ENCODE measurements at places on chromosomes 7 and 10.

- DNase-seq = no peak
Measured at GRCh38 chr10:25758041-25758457, 176.0 kb upstream of the MYO3A start.

- no peak for DNase-seq
Measured at GRCh38 chr7:66213637-66214036, 8.5 kb downstream of the TPST1 start.

GRCh38 chr7:84069033-84069432, 125.6 kb downstream of the SEMA3A start:
- DNase-seq = no peak

- DNase-seq = no peak
Measured at GRCh38 chr7:7751243-7752092, 33.1 kb upstream of the RPA3 start.

DNA sequence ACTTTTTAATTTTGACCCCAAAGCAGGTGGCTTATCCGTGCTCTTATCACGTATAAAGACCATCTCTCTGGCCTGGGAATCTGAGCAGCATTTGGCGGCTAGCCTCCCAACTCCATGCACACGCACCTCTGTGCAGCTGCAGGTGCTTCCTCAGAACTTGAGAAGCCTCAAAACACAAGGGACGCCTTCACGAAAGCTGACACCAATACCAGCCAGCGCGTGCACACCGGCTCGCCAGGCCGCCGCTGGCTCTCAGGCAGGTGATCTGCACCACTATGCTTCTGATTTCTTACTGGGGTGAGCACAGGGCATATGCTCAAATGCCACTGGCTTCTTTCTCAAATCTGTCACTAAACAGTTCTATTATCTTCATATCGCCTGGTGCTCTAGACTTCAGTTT, 145.0 kb downstream of the PARD3 start:
- DNase-seq = no peak

Data from activated CD8-positive, alpha-beta memory T cell treated with anti-CD3 and anti-CD28 coated beads, Interleukin-2, amount 50 U/mL, for 4 hours (primary cell).